Activated CD4-positive, alpha-beta T cell treated with anti-CD3 and anti-CD28 coated beads for 36 hours (primary cell): ENCODE measurements at places on chromosomes 1 and 21. TPM values are rescaled to one million over a fixed set of nuclear protein-coding genes. Genes with fewer than 3 reads are reported as not detected.
A peak's percentile ranks its signal among the peaks of the same experiment; 100 is the strongest.

- peak; percentile 10 for DNase-seq
These were observed 252.1 kb downstream of the MATN1 start for GRCh38 chr1:30471307-30471706.

GRCh38 chr1:11528611-11529261, 49.8 kb downstream of the DISP3 start:
- DNase-seq, result peak; percentile 17

DNA sequence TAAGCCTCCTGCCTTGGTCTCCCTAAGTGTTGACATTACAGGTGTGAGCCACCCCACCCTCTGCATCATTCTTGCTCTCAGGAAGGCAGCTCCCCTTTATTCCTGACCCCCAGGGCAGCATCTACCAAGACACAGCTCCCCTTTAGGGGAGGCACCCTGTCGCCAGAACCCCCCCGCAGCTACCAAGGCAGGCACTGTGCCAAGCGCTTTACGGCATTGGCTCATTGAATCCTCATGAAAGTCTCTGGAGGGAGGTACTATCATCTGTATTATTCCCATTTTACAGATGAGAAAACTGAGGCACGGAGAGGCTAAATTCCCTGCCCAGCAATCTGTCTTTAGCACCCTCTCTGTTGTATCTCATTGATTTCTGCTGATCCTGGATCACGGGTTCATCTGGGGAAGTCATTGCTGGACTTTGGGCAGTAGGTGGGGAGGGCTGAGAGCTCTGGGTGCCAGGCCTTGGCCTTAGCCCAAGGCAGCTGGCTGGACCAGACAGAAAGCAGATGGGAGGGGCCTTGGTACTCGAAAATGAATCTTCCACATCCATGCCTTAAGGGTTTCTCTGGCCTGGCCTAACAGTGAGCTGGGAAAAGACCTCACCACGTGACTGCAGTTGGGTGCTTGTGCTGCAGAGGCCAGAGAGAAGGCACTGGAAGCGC, 5.9 kb downstream of the PLOD1 start:
- no peak for DNase-seq

DNA sequence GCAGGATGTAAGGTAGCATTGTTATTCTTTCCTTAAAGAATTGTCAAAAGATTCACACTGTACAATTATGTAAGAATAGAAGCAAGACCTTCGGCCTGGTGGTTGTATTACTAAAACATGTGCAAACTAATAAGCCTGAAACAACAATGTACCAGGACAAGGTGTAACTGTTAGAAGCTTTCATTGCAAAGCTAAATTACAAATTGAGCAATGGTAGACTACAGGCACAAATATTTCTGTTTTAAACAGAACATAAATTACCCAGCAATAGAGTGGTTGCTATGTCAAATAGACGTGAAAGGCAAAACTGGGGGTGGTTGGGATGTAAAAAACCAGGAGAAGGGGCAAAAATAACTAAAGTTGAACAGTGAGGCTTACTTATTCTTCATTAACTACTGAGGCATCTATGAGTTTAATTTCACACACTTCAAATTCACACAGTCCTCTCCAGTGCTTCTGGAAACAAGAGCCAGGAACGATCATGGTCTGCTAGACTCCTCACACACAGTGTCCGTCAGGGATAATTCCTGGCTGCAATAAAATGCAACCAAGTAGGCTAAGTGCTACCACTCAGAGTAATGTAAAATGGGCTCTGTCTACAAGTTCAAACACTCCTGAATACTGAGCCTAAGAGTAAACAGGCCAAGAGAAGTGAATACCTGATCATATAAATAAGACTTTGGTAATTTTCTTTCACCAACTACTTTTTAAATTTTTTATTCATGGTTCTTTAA, 39.3 kb upstream of the C1orf198 start:
- no peak for DNase-seq

GRCh38 chr1:30379684-30380624, 343.4 kb downstream of the MATN1 start:
- DNase-seq, result peak; percentile 59

- DNase-seq, result peak; percentile 81
These were observed at the start of gene S100A2 for GRCh38 chr1:153565529-153566374. TSS of gene S100A2 (minus strand) at chr1:153565844. CDS start at chr1:153563877, 1,967 bp downstream.

DNA sequence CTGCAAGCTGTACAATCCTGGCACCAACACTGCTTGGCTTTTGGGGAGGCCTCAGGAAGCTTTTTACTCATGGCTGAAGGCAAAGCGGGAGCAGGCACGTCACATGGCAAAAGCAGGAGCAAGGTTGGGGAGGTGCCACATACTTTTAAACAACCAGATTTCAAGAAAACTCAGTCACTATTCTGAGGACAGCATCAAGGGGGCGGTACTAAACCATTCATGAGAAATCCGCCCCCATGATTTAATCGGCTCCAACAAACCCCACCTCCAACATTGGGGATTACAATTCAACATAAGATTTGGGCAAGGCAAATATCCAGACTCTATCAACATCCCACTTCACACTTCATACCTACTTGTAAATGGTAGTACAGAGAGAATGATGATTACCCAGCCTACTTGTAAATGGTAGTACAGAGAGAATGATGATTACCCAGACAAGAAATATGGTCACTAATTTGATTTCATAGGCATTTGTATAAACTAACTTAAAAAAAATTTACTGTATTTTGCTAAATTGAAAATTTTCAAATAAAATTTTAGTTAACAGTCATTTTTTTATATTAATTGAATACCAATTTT, 24.9 kb downstream of the ATP5PF start:
- no peak for DNase-seq

DNA sequence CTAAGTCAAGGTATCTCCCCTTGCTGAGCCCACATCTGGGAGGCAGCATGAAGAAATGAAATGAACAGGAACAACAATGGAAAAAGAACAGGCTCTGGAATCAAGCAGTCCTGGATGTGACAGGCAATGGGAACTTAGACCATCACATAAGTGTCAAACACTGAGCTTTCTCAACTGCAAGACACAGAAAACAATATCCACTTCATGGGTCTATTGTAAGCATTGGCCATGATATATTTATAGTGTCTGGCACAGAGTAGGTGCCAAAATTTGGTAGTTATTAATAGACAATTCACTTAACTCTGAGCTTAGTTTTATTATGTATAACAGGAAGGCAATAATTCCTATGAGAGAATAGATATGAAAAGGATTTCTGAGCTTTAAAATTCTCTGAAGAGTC, 64.1 kb upstream of the ATP1B1 start:
- DNase-seq, result no peak

DNA sequence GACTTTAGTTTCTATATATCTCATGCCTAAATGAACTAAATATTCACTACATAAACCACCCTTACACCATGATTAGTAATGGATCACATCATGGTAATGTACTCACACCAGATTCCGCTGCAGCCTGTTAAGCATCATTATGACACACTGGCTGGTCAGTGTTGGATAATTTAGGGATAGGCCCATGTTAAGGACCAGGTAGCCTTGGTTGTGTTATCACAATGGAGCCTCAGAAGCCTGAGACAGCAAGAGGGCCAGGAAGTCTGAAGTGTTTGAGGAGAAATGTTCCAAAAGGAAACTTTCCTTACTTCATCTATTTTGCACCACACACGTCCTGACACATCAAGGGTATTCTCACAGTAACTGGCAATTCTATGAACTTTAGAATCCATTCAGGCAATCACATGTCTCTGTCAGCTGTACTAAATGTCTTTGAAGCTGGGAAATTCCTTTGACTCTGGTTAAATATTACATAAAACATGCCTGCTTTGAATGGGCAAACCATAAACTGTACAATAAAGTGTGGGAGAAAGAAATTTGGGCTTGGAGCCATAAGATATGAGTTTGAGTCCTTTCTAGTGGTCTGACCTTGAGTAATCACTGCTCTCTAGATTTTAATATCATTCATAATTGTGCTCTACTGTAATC, 105.3 kb upstream of the DPT start:
- DNase-seq, result no peak

DNA sequence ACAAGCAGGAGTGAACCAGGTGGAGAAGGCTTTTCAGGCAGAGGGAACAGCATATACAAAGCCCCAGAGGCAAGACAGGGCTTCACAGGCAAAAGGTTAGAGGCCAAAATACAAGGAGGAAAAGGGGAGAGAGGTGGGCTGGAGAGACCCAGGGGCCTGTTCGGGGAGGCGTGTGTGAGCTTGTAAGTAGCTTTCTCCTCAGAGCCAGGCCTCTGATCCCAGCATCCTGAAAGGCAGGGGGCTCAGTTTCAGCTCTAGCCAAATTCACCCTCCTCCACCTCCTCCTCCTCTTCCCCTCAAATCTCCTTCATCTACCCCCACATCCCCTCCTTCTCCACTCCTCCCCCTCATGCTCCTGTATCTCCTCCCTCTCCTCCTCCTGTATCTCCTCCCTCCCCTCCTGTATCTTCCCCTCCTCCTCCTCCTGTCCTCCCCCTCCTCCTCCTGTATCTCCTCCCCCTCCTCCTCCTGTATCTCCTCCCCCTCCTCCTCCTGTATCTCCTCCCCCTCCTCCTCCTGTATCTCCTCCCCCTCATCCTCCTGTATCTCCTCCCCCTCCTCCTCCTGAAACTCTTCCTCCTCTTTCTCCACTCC, 148.6 kb downstream of the ST6GALNAC5 start:
- no peak for DNase-seq

GRCh38 chr21:33266050-33266788, at the start of gene IL10RB:
TSS of gene IL10RB (plus strand) at chr21:33266367. CDS start at chr21:33266466, 99 bp downstream.
- DNase-seq, result peak; percentile 84

GRCh38 chr1:240496941-240497340, 115.0 kb downstream of the GREM2 start:
- no peak for DNase-seq

DNA sequence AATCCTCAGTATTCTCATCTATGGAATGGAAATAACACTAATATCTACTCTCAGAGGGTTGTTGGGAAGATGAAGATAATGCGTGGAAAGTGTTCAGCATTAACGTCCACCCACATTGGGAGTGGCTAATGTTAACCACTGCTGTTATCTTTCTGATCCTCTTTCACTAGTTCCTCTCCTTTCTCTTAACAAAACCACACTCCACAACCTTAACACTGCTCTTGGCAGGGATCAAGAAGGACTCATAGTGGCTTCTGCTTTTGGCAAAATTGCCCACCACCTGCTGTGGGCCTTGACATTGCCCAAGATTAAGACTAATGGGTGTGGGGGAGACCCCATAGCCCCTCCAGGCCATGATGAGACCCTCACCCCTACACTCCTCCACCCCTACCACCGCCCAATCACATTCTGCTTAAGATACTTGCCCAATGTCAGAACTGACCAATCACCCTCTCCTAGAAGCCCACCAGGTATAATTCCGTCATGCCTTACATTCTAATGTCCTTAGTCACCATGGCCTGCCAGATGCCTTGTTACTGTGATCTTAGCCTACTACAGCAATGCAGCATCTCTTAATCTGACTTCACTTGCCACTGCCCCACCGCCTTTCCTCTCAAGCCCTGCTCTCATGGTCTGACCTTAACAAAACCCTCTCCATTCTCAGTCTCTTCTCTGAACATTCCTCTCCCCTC, 27.1 kb downstream of the DHCR24 start:
- DNase-seq, result no peak

Gene NBPF14
- total RNA-seq, result 14.8 TPM

Gene PTGER3
- not detected for total RNA-seq

Gene LAX1
- total RNA-seq, result 20.6 TPM

Gene NR1I3
- total RNA-seq, result not detected

Gene ERICH3
- total RNA-seq, result not detected
